ENCODE measurements at places on chromosomes 4 and X. TPM values are rescaled to one million over a fixed set of nuclear protein-coding genes. Genes with fewer than 3 reads are reported as not detected.

DNA sequence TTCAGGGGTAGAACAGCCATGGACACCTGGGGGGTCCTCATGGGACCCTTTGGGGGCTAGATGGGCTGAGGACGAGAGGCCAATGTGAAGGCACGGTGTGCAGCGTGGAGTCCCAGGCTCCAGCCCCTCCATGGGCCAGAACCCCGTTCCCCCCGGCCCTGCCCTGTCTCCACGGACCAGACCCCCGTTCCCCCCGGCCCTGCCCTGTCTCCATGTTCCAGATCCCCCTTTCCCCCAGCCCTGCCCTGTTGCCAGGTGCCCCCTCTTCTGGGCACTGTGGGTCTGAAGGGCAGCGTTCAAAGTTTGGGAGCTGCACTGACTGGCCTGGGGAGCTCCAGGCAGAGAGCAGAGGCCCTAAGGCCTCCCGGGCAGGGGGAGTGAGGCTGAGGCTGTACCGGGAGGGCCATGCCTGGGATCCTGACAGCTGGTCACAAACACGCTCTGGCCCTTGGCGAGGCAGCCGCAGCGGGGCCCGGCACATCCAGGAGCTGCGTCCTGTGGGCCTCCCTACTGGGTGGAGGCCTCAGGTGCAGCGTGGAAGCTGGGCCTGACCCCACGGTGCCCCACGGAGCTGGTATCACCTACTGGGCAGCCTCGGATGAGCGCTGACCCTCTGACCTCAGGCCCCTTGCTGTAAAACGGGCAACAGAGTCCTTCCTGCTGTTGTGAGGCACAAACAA lies 8.9 kb downstream of the DGKQ start:
- DNase-seq = no peak

GRCh38 chrX:57918750-57919436 lies 8.6 kb upstream of the ZXDA start:
- peak; percentile 36 for DNase-seq

Gene MXRA5
- 4.3 TPM for total RNA-seq

Gene PRPS2
- total RNA-seq = 47.3 TPM

Measured in Caki2 (cell line).